Esophagus squamous epithelium (tissue), 5 donors: ENCODE measurements at places on chromosomes 3 and 15.

GRCh38 chr15:51202783-51203182 is 108.1 kb upstream of the TNFAIP8L3 start:
- no peak for DNase-seq

- no peak for DNase-seq
These were observed 604.1 kb downstream of the EDEM1 start for GRCh38 chr3:5791558-5791957.

DNA sequence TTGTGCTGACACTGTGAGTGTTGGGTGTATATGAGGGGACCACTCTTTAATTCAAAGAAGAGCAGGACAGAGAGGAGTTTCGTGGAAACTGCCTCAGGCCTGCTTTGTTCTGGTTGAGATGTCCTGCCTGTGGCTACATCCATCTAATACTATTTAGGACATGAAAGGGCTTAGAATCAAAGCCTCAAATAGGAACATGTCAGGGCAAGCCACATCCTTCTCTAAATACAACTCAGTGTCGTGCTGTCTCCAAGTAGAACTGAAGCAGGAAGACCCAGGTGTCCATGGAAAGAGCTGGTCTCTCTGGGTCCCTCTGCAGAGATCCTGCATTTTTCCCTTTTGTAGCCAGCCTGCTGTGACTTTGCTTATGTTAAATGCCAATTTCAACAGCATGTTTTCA is 156.2 kb upstream of the UMPS start:
- no peak for DNase-seq

- DNase-seq: no peak
These were observed 22.8 kb downstream of the STRIT1 start for GRCh38 chr3:155270485-155271342.

DNA sequence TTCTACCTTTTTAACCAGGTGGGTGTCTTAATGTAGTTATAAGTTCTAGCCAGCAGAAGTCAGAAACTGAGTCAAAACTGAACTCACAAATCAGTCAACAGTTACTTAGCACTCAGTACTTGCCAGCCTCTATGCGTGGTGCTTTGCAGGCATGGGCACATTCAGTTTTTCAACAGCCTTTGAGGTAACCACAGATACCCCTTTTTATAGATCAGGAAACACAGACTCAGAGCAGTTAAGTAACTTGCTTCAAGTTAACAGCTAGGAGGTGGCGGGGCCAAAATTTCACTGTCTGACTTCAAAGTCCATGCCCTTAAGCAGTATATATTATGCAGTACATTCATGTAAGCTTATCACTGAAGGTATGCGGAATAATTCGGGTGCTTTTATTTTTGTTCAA is 139.4 kb downstream of the FHIT start:
- DNase-seq: no peak

GRCh38 chr15:38685686-38686339 is 121.2 kb upstream of the RASGRP1 start:
- no peak for DNase-seq
